ENCODE measurements at places on chromosomes 12 and 14.

DNA sequence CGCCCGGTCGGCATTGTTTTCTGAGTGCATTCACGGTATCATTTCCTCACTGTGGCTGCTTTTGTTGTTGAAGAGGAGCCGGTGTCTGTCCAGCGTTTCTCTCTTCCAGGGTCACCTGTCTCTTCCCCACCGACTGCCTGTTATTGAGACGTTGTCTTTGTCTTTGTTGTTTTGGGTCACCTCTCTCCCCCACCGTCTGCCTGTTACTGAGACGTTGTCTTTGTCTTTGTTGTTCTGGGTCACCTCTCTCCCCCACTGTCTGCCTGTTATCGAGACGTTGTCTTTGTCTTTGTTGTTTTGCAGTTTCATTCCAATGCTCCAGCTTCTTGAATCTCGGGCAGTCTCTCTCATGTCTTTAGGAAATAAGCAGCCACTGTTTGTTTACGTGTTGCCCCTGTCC is 69.9 kb downstream of the DDX51 start:
- no peak for DNase-seq

GRCh38 chr14:69852531-69853321 is 26.5 kb upstream of the SMOC1 start:
- no peak for DNase-seq

GRCh38 chr12:89939522-89940215 is 231.0 kb upstream of the ATP2B1 start:
- no peak for DNase-seq

DNA sequence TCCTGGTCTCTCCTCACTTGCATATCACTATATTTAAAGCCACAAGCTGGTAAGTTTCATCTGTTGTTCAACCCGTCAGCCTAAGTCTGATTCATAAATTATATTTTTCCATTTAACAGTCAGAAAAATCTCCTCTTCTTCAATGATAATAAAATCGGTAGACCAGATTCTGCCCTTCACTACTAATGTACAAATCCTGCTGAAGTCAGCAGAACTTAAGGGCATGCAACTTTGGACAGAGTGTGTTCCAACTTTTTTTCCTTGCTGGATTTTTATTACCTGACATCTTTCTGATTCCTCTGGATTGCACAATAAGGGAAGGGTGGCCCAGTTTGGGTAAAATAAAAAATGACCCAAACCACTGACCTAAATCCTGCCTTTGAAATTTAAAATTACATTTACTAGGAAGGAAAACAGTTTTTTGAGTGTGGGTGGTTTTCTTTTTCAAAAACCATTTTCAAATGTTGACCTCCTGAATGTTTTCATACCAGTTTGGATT is 125.4 kb upstream of the DIO2 start:
- no peak for DNase-seq

DNA sequence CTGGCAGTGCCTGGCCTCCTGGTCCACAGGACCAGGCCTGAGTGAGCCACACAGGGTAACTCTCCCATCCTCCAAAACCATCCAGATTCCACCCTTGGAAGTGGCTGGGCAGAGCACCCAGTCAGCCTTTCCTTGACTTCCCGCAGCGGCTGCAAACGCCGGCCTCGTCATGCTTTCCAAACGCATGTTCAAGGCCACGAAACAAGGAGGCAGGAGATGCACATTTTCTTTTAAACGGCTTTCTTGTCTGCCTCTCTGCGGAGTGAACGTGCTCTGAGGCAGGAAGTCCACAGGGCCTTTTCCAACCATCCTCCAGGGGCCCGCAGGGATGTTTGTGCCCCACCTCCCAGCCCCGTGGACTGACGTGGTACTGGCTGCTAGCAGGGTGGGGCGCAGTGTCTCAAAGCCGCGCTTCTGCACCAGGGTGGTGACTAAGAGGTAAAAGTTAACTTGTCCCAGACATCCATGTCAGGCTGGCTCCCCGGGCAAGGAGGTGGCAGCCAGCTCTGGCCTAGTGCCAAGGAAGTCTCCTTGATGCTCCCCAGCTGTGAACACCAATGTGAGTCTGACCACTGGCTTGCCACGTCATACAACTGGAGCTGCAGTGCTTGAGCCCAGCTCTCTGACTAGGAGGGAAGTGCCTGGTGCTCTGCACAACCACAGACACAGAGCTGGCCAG is 45.0 kb downstream of the KCNA5 start:
- DNase-seq: no peak

GRCh38 chr14:22432348-22432976 is 156.6 kb downstream of the DAD1 start:
- no peak for DNase-seq

GRCh38 chr12:84912198-84913128 is at the start of gene SLC6A15:
Gene SLC6A15 (minus strand): TSS chr12:84912799. CDS start chr12:84892120, 20,679 bp downstream.
- no peak for DNase-seq
